Globus pallidus (tissue), 1 donor: ENCODE measurements at places on chromosomes 12 and 14.

DNA sequence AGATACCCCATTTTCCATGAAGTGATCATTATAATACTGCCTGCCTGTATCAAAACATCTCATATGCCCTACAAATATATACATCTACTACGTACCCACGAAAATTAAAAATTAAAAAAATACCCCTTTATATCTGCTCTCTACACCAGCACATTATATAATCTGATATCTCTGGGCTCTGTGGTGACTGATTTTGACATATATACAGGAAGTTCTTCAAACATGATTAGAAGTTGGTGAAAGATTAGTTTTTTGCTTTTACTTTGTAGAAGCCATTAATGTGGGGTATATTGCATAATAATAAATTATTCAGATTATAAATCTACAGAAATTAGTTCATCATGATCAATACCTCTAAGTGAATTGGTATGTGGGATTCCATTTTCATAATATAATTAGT, 126.7 kb upstream of the MDM1 start:
- DNase-seq: no peak

GRCh38 chr12:123058481-123058880, 78.0 kb downstream of the ARL6IP4 start:
- DNase-seq: no peak

DNA sequence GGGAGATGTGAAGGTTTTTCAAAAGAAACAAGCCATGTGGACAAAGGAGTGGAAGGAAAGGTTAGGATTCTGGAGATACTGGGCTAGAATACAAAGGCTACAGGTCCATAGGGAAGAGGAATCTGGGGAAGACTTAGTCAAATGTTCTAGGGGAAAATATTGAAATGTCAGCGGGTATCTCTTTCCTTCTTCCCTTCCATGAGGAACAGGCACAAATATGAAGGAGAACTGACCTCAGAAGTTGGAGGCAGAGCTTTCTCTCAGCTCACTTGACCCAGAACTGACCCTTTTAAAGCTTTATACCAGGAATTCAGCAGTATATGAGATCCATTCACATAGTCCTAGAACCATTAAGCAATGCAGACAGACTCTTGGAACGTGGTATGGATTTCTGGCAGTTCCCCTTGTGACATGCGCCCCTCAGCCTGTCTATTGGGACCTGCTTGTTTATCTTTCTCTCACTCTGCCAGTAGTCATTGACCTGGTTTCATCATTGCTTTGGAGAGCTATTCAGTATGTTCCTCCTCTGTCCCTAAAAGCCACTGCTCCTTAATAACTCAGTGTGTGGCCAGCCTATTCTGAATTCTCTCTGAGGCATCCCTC, 43.0 kb upstream of the GSG1 start:
- no peak for DNase-seq

GRCh38 chr12:101591781-101592180, 3.0 kb upstream of the MYBPC1 start:
- DNase-seq: no peak

DNA sequence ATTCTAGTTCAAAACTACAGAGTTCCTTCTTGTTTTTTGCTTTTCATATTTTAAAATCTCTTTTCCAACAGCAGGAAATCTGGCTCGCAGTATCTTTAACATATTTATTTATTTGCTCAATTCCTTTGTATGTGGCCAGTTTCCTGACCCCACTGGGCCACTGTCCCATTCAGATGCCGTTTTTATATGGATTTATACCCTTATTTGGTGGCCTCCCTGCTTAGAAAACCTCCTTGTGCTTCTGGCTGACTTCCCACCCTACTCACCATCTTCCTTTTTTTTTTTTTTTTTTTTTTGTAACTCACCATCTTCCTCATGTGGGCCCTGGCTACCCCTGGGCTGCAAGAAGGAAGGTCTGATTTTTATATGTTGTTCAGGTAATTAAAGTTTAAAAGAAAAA, 53.9 kb downstream of the TTLL5 start:
- DNase-seq: no peak

DNA sequence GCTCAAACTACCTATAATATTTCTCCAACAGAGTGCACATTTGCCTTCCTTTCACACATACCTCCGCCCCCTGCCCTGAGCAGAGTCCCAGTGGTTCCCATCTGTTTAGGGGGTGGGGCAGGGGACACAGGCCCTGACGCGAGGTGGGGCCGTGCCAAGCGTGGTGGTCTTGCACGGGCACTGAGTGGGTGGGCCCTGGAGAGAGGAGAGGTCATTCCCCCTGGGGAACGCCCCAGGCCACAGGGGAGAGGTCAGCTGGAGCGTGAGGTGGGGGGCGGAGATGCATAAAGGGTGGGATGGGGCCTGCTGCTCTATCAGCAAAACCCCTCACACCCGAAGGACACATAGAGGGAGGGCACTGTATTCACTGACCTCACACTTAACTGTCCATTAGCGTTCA, 441.9 kb downstream of the TMEM121 start:
- no peak for DNase-seq

- DNase-seq: no peak
These were observed 1.4 kb downstream of the ACAD10 start for GRCh38 chr12:111687255-111687654.

DNA sequence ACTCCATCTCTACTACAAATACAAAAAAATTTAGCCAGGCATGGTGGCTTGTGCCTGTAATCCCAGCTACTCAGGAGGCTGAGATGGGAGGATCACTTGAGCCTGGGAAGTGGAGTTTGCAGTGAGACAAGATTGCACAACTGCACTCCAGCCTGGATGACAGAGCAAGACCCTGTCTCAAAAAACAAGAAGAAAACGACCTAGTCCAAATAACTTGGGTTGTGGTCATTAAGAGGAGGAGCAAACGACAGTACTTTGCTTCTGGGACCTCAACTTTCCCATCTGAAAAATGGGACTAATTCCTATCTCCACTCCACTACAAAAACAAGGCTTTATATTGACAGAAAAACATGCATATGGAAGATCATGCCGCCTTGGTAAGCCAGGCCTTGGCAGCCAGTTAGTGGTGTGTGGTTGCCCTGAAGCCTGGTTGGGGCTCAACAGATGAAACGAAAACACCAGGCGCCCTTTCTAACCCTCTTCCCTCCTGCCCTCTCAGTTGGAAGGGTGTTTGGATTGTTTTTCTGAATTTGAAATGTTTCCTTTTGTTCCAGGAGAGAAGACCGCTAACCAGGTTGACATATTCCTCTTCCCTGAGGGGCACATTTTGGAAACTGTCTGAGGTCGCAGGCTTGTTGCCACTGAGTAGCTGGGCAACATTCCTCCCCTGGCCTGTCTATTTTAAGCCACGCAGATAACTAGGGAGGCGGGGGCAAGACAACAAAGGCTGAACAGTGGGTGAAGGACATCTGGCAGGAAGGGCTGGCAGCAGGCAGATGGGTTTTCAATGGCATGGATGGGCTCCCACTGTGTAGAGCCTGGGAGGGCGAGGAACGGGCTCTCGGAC, 13.7 kb upstream of the VPS37B start:
- DNase-seq: peak; percentile 92

DNA sequence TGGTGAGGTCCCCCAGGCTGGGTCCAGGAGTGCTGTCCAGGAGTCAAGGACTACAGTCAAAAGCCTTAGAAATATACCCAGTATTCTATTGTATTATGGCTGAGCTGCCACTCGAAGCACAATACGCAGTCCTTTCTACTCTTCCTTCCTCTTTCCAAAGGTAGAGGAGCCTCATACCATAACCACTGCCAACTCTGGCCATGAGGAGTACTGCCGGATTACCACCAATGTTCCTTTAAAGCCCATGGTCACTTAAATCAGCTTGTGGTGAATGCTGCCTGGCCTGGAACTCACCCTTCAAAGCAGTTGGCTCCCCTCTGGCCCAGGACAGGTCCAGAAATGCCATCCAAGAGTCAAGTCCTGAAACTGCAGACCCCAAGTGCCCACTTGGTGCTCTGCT, 425.4 kb downstream of the SLC16A7 start:
- DNase-seq: no peak

GRCh38 chr14:61503167-61503801, 181.9 kb downstream of the PRKCH start:
- DNase-seq: no peak

DNA sequence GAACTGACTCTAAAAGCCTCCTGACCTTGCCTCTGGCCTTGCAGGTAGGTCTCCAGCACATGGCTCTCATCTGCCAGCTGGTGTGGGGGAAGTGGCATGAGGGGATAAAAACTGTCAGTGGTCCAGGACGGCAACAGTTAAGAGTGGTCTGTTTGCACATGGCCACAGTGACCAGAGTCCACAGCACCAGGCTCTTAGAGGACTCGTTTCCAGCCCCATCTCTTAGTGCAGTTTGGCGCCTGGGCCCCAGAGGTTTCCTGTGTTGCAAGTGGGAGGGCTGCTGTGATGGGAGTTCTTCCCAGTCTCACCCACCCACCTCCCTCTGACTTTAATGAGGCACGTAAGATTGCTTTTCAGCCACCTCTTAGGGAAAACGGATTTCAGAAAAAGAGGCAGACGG, 37.0 kb downstream of the APPL2 start:
- no peak for DNase-seq

- no peak for DNase-seq
These were observed 7.1 kb upstream of the NANOG start for GRCh38 chr12:7782055-7782454.

GRCh38 chr14:63542231-63542999, 762 bp downstream of the PPP2R5E start:
- peak; percentile 16 for DNase-seq

DNA sequence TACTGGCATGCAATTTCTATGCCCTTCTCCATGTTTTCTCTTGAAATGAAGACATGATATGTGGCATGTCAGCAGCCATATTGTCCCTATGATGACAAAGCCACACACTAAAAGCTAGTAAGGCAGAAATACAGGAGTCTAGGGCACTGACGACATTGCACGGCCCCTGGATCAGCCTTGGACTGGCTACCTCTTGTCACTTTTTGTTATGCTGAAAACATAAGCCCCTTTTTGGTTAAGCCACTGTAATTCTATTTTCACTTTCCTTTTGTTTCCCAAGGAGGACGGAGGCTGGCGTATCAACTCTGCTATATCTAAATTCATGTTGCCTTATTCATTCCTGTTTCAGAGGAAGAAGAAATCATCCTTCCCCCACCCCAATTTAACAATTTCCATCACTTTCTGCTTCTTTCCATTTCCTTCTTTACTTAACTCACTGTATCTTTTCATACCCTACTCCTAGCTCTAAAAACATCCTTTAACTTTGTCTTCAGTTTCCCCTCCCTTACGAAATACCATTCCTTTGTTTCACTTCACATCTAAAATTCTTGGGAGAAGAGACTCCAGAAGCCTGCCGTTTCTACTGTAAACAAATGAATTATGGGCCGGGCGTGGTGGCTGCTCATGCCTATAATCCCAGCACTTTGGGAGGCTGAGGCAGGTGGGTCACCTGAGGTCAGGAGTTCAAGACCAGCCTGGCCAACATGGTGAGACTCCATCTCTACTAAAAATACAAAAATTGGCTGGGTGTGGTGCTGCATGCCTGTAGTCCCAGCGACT, 364.1 kb downstream of the PCNX1 start:
- no peak for DNase-seq

DNA sequence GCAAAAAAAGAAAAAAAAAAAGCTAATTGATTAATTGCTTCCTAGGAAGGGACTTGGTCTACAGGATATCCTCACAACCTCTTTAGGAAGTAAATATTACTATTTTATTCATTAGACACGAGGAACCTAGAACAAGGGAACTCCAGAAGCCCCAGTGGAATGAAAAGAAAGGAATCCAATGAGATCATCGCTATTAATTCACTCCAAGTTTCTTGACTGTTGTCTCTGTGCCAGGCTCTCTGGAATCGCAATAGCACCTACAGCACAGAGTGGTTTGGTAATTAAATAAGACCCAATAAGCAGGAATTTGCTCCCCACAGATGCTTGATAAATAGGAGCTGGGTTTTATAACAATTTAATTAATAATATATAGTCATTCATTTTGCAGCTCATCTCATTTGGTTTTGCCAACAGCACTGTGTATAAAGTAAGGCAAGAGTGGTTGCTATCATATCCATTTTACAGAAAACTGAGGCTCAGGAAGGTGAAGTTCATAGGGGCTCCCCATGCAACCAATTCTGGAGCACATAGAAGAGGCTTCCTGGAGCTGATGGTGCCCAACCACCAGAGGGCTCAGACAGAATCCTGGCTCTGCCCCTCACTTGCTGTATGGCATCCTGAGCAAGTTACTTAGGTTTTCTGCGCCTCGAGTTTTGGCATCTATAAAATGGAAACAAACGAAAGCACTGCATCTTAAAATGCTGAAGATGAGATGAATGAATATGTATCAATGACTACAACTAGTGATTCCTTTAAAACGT, 420.2 kb downstream of the MED13L start:
- no peak for DNase-seq

DNA sequence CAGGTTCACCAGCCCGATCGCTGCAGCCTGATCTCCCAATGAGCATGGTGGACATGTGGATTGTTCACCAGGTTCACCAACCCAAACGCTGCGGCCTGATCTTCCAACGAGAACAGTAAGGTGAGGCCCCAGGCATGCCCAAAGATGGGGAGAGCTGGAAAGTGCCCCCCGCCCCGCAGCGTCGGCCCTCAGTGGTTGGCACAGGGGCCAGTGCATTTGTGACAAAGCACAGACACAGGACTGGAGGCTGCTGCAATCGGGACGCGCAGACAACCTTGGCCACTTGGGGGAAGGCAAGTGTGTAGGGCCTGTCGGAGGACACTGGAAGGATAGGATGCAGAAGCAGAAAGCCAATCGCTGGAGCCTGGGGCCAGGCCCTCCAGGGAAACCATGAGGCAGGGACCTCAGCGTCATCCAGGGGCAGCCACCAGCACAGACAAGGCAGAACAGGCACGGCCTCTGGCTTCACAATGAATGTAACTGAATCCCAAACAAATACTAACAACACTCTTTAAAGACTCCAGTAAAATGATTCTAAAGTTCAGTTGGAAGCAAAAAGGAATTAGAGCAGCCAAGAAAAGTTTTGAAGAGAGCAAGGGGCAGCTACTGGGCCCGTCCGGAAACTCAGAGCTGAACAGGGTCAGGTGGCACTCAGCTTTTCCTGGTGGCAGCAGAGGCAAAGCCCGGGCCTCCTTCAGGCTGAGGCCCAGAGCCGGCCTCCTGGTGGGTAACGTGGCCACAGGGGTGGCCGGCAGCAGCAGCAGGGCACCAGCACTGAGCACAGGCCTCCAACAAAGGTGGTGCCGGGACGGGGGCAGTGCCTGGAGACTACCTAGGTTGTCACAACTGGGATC, 13.3 kb downstream of the BRF1 start:
- DNase-seq: no peak

DNA sequence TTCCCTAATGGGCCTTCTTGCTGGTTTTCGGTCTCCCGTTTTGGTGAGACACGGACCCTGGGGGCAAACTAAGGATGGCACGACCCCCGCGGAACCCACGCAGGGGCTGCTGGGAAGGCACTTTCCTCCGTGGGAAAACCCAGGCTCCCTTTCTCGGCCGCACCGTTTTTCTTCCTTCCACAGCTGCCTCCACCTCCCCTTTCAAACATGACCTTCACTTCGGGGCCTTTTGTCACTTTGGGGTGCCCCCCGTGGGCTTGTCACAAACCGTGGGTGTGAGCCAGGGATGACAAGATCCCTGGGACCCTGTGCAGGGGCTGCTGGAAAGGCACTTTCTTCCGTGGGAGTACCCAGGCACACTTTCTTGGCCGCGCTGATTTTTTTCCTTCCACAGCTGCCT, 268.7 kb downstream of the ALG10 start:
- no peak for DNase-seq
